ENCODE measurements at places on chromosomes 12 and 14.

GRCh38 chr12:44532940-44533339 lies 343.2 kb downstream of the NELL2 start:
- no peak for DNase-seq

GRCh38 chr12:64273527-64274403 lies 51.7 kb upstream of the KICS2 start:
- no peak for DNase-seq

- no peak for DNase-seq
Observed at GRCh38 chr14:67482231-67483164, 6.0 kb downstream of the TMEM229B start.

- DNase-seq, result no peak
Observed at GRCh38 chr12:58811346-58811745, 109.0 kb downstream of the LRIG3 start.

DNA sequence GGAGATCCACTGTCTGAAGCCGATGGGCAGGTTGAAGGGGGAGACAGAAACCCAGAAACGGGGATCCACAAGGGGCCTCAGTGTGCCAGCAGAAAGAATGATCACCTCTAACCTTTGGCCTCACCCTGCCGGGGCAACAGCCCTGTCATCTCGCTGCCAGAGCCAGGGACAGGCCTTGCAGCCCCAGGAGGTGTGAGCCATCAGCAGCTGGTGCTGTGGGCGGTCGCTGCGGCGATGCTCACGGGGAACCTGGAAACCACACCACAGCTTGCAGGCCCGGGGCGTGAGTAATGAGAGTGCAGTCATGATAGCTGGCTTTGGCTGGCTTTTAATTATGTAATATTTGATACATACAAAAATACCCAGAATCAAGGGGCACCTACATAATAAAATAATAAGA lies 4.7 kb upstream of the TTC7B start:
- DNase-seq, result no peak

- DNase-seq, result no peak
Observed at GRCh38 chr14:75049136-75049535, 2.1 kb downstream of the MLH3 start.

DNA sequence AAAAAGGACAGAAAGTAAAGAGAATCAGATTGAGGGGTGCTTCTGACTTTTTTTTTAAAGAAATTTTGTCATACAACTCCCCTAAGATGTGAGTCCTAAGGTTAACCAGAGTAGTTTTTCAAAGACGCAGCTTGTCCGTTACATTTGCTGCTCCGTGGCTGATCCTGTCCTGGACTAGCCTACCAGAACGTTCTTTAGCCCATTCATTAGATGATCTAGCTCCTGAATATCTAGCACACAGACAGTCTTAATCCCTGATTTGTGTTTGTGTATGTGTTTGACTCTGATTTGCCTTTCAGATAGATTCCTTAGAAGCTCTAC lies 60.3 kb downstream of the SAMD4A start:
- no peak for DNase-seq

- DNase-seq, result no peak
Observed at GRCh38 chr14:38065106-38065762, 142.5 kb upstream of the SSTR1 start.

DNA sequence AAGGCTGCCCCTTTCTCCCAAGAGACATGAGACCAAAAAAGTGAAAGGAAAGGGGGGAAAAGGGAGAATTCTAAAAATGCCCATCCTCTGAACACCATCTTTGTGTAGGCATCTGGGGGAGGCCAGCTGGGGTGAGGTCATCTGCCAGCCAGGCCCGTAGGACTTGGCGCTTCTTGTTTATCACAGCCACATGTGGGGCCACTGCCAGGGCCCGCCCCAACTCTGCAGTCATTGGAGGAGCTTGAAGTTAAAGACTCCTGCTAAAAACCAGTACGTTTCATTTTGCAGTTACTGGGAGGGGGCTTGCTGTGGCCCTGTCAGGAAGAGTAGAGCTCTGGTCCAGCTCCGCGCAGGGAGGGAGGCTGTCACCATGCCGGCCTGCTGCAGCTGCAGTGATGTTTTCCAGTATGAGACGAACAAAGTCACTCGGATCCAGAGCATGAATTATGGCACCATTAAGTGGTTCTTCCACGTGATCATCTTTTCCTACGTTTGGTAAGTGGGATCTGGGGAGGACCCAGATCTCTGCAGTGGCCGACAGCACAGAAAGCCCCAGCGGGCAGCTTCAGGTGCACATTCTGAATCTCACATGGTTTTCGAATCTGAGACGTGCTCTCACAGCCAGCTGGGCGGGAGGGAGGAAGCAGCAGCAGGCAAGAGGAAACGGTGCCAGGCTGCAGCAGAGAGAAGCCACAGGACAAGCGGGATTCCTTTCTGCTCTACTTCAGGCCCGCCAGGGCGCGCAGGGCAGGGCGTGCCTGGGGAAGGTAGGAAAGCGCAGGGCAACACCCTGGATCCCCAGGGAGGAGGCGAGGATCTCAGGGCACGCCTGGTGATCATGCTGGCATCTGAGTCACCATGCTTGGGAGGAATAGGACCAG lies at the start of gene P2RX7:
Gene P2RX7 (plus strand): TSS at position 276 of the 881 bp plus-strand sequence. CDS start 95 bp downstream, at position 371.
- DNase-seq, result no peak

DNA sequence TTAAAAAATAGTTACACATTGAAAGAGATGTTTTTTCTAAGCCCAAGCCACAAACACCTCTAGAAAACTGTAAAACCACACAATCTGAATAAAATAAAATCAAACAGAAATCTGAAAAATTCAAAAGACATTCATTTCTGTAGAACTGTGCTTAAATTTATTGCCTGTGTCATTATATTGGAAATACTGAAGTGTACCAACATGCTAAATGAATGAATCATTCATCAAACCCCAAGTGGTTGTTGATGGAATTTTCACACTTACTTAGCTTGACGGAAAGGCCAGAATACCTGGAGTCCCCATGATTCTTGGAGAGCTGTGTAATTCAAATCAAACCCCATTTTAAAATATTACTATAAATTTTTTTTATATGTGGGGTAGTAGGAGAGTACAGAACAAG lies 2.7 kb downstream of the KITLG start:
- DNase-seq, result no peak

GRCh38 chr12:107761502-107761904 lies 566 bp upstream of the PRDM4 start:
- no peak for DNase-seq

- DNase-seq, result no peak
Observed at GRCh38 chr14:79256380-79256779, 954.9 kb downstream of the DIO2 start.

DNA sequence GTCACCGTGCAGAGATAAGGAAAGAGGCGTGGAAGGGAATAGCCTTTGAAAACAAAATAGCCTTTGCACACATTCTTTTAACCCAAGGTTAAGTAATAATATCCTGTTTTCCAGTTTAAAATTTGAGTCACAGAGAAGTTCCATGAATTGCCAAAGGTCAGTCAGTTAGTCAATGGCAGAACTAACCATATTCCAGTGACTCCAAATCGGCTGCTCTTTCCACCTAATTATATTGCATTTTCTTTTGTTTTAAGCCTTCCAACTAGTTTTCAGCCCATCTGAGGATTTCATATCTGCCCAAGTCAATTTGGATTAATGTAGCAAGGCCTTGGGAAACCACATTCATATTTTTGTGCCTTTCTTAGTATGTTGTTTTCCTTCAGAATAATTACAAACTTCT lies 373.0 kb downstream of the CCDC91 start:
- DNase-seq, result no peak

- DNase-seq, result no peak
Observed at GRCh38 chr14:29529418-29529817, 398.2 kb downstream of the PRKD1 start.

- DNase-seq, result no peak
Observed at GRCh38 chr14:96299441-96299840, 43.4 kb downstream of the BDKRB1 start.

DNA sequence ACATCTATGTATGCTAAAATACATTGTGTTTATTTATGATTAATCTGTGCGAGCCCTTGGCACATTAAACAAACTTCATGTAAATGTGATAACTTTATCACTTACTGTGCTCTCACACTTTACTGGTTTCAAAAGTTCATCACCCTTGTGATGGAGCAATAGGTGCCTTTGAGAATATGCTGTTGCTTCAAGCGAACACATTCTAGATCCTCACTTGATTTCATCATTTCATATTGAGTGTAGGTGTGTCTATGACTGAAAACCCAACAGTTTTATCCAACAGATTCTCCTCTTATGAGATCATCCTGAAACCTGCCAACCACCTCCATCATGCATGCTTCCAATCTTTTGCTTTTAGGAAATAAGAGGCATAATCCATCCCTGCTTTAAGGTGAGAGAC lies 854.4 kb downstream of the TMEM121 start:
- DNase-seq, result no peak

DNA sequence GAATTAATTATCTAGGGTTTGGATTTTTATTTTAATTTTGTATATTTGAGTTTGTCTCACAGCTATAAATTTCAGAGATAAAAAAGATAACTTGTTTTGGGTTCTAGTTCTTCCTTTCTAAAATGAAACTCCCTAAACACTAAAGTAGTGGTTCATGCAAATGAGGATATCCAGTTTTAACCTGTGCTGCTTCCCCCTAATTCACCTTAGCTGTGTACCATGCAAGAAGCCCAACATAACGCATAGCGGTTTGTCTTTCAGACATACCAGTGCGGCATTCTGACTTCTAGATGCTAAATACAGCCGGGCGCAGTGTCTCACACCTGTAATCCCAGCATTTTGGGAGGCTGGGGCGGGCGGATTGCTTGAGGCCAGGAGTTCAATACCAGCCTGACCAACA lies 288.6 kb upstream of the NPAS3 start:
- DNase-seq, result no peak

DNA sequence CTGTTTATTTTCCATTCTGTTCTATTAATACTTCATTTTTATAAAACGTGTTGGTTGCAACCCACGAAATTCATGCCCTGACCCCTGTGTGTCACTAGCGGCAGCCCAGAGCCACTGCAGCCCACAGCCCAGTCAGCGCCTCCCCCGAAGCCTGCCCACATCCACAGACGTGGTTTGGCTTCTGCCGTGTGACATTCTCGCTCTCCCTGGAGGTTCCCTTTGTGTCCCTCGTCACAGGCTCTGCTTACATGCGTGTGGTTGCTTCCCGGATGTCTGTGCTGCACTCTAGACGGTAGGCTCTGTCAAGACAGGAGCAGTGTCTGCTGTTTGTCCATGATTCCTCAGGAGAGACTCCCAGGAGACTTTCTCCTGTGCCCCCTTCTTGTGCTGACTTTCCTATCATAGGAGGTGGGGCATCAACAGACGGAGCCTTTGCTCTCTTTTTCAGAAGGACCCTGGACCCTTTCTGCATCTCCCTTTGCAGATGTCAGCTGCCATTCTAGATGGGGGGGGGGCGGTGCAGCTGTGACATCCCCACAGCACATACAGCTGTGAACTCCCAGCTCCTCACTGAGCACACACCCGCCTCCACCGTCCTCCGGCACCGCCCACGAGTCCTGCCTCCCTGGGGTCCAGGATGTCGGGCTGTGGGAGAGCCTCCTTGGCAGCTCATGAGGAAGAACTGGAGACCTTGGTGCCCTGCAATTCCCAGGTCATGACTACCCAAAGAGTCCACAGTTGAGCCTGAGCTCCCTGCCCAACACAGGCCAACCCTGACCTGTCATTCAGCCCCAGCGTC lies 36.8 kb upstream of the PIWIL1 start:
- DNase-seq, result no peak

- no peak for DNase-seq
Observed at GRCh38 chr12:89838833-89839232, 130.2 kb upstream of the ATP2B1 start.

GRCh38 chr12:21428241-21428640 lies 9.2 kb upstream of the PYROXD1 start:
- no peak for DNase-seq

- no peak for DNase-seq
Observed at GRCh38 chr12:69026336-69026735, 93.4 kb upstream of the CPM start.

DNA sequence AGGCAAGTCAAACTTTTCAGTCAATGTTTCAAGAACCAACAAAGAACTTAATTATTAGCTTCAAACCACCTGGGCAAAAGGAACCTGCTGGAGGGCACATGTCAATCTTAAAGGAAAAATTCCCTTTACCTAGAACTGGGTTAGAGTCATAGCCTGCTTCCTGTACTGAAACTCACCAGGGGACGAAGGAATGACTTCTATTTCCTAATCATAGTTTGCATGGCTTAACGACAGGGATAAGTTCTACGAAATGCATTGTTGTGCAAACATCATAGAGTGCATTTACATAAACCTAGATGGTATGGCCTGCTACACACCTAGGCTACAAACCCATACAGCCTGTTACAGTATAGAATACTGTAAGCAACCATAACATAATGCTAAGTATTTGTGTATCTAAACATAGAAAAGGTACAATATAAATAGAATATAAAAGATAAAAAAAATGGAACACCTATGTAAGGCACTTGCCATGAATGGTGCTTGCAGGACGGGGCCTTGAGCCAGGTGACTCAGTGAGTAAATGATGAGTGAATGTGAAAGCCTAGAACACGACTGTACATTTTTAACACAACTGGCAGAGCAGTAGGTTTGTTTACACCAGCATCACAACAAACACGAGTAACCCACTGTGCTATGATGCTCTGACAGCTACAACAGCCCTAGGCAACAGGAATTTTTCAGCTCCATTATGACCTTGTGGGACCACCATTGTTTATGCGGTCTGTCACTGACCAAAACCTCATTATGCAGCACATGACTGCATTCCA lies 234.9 kb upstream of the CAND1 start:
- no peak for DNase-seq

DNA sequence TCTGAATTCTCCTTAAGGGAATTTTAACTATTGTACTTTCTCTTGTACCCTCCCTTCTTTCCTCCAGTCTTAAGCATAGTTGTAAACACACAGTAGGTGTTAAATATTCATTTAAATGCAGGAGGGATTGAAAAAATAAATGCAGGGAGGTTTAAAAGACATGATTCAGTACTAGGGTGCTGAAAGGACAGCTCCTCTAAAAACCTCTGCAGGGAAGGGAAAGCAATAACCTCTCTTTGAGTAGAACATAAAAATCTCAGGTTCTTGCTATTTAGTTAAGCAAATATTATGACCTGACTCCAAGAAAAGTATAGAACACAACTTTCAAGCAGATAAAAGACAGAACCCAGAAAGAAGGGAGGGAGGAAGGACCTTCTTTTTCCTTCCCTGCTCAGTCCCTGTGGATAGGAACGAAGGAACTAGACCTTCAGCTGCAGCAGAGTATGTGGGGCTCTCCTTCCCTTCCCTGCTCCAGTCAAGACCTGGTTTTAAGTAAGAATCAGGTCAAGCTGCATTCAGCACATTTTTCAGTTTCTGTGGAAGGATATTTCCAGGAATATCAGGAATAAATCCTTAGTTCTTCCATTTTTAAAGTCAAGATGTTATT lies 4.7 kb downstream of the MAP3K9 start:
- no peak for DNase-seq

DNA sequence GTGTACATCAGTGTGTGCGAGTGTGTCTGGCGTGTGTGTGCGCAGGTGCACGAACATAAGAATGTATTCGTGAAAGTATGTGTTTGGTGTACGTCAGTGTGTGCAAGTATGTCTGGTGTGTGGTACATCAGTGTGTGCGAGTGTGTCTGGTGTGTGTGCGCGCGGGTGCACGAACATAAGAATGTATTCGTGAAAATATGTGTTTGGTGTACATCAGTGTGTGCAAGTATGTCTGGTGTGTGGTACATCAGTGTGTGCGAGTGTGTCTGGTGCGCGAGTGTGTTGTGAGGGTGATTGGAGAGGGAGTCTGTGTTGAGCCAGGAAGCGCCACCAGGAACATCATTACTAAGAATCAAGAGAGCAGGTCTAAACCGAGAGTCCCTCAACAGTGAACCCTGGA lies 143.8 kb downstream of the BCL11B start:
- no peak for DNase-seq

GRCh38 chr12:104083769-104084475 lies 19.6 kb downstream of the HCFC2 start:
- no peak for DNase-seq

- no peak for DNase-seq
Observed at GRCh38 chr14:23572836-23573235, 5.2 kb upstream of the AP1G2 start.
